ENCODE measurements at places on chromosomes 2 and 18. TPM values are rescaled to one million over a fixed set of nuclear protein-coding genes. Genes with fewer than 3 reads are reported as not detected.

The BMP10 gene
- 0.15 TPM for total RNA-seq

The ABCG5 gene
- not detected for total RNA-seq

The KLHL14 gene
- total RNA-seq: not detected

DNA sequence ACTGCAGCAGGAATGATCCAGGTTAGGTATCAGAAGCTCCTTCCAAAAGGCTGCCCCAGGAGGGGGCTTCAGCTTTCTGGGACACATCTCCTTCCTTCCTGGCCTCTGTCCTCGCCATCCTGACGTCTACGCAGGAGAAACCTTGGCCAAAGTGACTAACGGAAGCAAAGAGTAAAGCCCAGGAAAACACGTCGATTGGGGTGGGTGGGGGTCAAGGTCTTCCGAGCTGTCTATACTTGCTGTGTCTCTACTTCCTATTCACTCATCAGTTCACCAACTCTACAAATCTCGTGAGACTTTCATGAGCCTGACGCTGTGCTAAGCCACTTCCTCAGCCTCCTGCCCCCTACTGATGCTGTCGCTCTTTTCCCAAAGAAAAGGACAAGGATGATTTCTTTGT lies 212.6 kb downstream of the TNS1 start:
- H3K4me1 ChIP-seq: peaks cover 49% of the 10 kb centered on the region
- H3K4me3 ChIP-seq: no peak overlapping the region
- peaks cover 7% of the 10 kb centered on the region for H3K36me3 ChIP-seq

The C2orf92 gene
- 1.9 TPM for total RNA-seq

The WBP1 gene
- total RNA-seq: 42.4 TPM

DNA sequence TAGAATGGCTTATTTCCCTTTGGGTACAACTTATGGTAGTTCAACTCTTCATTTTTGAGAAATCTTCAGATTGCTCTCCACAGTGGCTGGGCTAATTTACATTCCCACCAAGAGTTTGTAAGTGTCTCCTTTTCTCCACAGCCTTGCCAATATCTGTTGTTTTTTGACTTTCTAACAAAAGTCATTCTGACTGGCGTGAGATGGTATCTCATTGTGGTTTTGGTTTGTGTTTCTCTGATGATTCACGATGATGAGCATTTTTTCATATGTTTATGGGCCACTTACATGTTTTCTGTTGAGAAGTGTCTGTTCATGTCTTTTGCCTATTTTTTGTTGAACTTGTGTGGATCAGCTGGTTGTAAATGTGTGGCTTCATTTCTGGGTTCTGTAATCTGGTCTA lies 871.0 kb downstream of the EPHA4 start:
- no peaks in the 10 kb centered on the region for H3K36me3 ChIP-seq
- no peak overlapping the region for H3K27ac ChIP-seq
- no peak for DNase-seq
- H3K4me1 ChIP-seq: no peaks in the 10 kb centered on the region

DNA sequence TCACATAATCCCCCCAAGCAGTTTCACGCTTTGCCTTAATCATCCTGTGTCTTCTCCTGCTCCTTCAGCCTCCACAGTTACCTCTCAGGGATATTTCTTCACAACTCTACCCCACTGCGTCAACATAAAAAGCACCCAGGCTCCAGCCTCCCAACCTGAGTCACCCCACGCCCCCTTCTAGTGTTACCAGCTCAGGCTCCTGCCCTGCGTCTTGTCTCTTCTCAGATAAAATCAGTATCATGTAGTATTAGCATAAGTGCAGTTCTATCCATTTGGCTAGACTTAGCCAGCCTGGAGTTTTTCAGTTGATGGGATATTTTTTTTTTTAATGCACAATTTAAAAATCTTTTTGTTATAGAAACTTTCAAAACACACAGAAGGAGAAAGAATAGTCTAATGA lies 9.6 kb upstream of the PELI1 start:
- no peak overlapping the region for H3K4me3 ChIP-seq
- H3K4me1 ChIP-seq: peaks cover 4% of the 10 kb centered on the region
- H3K27me3 ChIP-seq: no peaks in the 10 kb centered on the region
- no peak overlapping the region for H3K27ac ChIP-seq
- H3K36me3 ChIP-seq: no peaks in the 10 kb centered on the region
- no peak for DNase-seq

GRCh38 chr2:201532686-201533304 lies 81.3 kb downstream of the STRADB start:
- no peaks in the 10 kb centered on the region for H3K27me3 ChIP-seq
- H3K27ac ChIP-seq: no peak overlapping the region
- H3K4me3 ChIP-seq: no peak overlapping the region

DNA sequence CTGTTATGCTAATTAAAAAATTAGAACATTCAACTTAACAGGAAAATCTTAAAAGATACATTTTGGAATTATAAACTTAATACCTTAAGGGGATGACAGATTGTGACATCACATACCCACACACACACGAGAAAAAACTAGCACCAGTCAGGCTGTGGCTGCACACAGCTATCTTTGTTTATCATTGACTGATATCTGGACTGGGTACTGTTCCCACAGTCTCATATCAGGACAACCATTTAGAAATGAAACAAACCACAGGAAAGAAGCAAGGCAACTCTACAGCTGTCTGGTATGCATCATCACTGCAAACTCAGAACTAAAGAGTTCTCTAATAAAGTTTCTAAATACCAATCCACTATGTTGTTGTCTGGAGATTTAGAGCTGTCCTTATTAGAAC lies 210.9 kb upstream of the SMAD7 start:
- no peak overlapping the region for H3K4me3 ChIP-seq
- no peaks in the 10 kb centered on the region for H3K27me3 ChIP-seq
- H3K4me1 ChIP-seq: no peaks in the 10 kb centered on the region
- DNase-seq: no peak

The MXD1 gene
- total RNA-seq: 9.2 TPM

The ACMSD gene
- total RNA-seq: not detected

GRCh38 chr18:42914476-42914875 lies 201.0 kb downstream of the RIT2 start:
- H3K36me3 ChIP-seq: no peaks in the 10 kb centered on the region
- no peaks in the 10 kb centered on the region for H3K4me1 ChIP-seq
- H3K27me3 ChIP-seq: no peaks in the 10 kb centered on the region
- no peak for DNase-seq
- H3K4me3 ChIP-seq: no peak overlapping the region
- H3K27ac ChIP-seq: no peak overlapping the region

The SPR gene
- total RNA-seq: 33.1 TPM

The IL36A gene
- not detected for total RNA-seq

The RALB gene
- 35.7 TPM for total RNA-seq

- no peak overlapping the region for H3K4me3 ChIP-seq
- peaks cover 3% of the 10 kb centered on the region for H3K4me1 ChIP-seq
- no peaks in the 10 kb centered on the region for H3K27me3 ChIP-seq
- H3K36me3 ChIP-seq: no peaks in the 10 kb centered on the region
- H3K27ac ChIP-seq: no peak overlapping the region
Observed at GRCh38 chr2:236970656-236971010, 115.1 kb upstream of the COPS8 start.

The GAREM2 gene
- total RNA-seq: 3.7 TPM

DNA sequence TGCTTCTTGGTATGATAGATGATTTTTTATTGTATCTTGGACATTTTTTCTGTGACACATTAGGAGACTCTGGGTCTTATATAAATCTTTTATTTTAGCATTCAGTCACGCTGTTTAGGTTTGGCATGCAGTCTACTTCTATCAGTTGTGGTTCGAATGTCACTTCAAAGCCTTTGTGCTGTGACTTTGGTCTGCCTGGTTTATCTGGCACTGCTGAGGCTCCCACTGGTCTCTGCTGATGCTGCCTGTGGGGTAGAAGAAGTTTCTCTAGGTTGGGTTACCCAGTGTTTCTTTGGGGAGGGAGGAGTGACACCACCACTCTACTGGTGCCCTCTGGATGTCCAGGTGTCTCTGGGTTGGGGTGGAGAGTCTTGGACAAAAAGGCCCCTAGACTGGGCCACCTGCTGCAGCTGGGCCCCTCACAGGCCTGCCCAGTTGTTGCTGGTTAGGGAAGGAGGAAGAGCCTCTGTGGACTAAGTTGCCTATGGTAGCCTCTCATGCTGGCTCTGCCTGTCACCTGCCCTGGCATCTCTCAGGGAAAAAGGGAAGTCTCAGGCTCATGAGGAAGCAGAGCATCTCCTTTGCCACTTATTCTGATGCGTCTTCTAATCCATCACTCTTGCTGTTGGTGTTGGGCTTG lies 115.4 kb upstream of the HS6ST1 start:
- H3K36me3 ChIP-seq: no peaks in the 10 kb centered on the region
- H3K4me3 ChIP-seq: no peak overlapping the region
- no peaks in the 10 kb centered on the region for H3K27me3 ChIP-seq
- DNase-seq: no peak
- no peak overlapping the region for H3K27ac ChIP-seq

The TMEM247 gene
- not detected for total RNA-seq

DNA sequence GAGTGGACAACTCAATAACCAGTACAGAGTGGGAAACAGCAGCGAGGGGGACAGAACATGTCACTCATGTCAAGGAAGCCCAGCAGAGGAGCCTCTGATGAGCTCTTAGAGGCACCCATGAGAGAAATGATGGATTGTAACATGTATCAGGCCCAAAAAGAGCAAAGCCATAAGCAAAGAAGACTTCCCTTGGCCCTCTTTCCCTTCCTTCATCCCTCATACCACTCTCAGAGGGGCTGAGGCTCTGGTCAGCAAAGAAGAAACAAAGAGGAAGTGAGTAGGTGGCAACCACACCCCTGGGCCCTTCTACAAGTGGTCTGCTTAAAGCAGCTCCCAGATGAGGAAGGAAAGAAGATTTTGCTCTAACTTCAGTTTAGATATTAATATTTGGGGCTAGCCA lies 112.8 kb downstream of the CDC42EP3 start:
- no peaks in the 10 kb centered on the region for H3K27me3 ChIP-seq
- H3K4me3 ChIP-seq: no peak overlapping the region
- peak; percentile 54 for DNase-seq
- H3K36me3 ChIP-seq: no peaks in the 10 kb centered on the region

The CRYGD gene
- not detected for total RNA-seq

DNA sequence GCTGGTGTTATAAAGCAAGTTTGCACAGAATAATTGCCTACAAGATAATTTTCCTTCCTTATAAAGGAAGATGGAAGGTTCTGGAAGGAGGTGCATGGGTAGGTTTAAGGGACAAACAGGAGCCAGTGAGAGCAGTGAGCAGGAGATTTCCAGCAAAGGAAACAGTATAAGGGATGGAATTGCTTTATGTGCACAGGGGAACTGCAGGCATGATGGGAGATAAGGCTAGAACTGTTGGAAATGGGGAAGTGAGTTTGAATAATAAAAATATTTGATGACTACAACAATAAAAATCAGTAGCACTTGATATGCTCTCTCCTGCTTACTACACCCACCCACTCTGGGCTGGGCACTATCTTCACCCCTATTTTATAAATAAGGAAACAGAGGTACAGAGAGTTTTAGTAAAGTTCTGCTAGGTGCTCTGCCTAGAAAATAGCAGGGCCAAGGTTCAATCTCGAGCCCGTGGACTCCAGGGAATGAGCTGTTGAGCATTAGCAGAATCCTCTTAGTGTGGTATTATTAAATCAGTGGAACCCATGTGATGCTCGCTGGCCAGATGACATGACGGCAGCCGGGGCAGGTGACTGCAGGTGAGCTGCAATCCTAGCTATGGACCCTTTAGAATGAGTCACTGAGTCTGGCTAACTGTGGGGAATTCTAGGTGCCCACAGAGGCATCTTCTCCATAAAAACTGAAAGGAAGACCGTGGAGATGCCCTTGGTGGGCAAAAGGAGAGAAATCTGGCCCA lies 302.5 kb downstream of the PIEZO2 start:
- no peaks in the 10 kb centered on the region for H3K36me3 ChIP-seq
- DNase-seq: no peak
- no peaks in the 10 kb centered on the region for H3K4me1 ChIP-seq
- no peaks in the 10 kb centered on the region for H3K27me3 ChIP-seq

- no peaks in the 10 kb centered on the region for H3K27me3 ChIP-seq
- H3K27ac ChIP-seq: no peak overlapping the region
- no peaks in the 10 kb centered on the region for H3K36me3 ChIP-seq
- H3K4me1 ChIP-seq: no peaks in the 10 kb centered on the region
- DNase-seq: no peak
- H3K4me3 ChIP-seq: no peak overlapping the region
Observed at GRCh38 chr2:189203177-189203799, 23.7 kb upstream of the COL5A2 start.

DNA sequence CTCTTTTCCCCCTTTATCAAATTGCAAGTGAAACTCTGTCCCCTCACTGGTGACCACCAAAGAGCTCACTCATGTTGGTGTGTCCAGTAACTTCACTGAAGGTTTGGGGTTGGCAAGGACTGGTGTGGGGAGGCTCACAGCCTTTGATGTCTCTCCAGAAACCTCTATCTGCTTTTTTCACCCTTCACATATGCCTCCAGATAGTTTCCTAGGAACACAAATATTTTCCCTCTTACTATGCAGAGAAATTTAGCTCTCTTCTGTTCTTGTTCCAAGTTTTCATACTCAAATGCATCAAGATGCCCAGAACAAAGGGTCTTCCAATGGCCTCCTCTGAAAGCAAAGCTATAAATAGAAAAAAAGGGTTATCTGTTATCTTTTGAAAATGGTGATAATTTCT lies 20.7 kb downstream of the DTNA start:
- H3K36me3 ChIP-seq: no peaks in the 10 kb centered on the region
- no peak for DNase-seq
- no peak overlapping the region for H3K4me3 ChIP-seq
- no peaks in the 10 kb centered on the region for H3K4me1 ChIP-seq
- peak overlapping the region; percentile 69 for H3K27ac ChIP-seq
- no peaks in the 10 kb centered on the region for H3K27me3 ChIP-seq

DNA sequence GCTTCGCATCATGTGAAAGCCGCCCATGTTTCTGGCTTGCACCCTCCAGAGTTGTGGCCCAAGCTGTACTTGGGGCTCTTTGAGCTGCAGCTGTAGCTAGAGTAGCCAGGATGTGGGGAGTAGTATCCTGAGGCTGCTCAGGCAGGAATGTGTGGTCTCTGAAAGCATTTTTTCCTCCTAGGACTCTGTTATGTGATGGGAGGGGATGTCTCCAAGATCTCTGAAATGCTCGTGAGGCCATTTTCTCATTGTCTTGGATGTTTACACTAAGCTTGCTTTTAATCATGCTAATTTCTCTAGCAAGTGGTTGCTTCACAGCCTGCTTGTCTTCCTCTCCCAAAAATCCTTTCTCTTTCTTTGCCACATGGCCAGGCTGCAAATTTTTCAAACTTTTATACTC lies 687.6 kb downstream of the DCDC2C start:
- no peaks in the 10 kb centered on the region for H3K27me3 ChIP-seq
- no peak overlapping the region for H3K27ac ChIP-seq
- H3K36me3 ChIP-seq: no peaks in the 10 kb centered on the region
- no peak overlapping the region for H3K4me3 ChIP-seq

DNA sequence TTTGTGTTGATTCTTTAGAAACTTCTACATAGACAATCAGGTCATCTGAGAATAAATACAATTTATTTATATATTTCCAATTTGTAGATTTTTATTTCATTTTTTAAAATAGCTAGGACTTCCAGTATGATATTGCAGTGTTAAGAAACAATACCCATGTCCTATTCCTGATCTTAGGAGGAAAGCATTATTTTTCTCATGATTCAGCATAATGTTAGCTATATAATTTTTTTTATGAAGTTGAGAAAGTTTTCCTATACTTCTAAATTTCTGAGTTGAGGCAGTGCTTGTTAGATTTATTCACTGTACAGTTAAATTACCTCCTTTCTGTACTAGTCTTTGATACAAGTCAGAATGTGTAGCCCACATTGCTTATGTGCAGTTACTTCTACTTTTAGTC lies 595.7 kb upstream of the HS6ST1 start:
- H3K4me3 ChIP-seq: no peak overlapping the region
- H3K27ac ChIP-seq: no peak overlapping the region
- H3K27me3 ChIP-seq: no peaks in the 10 kb centered on the region
- no peaks in the 10 kb centered on the region for H3K36me3 ChIP-seq

All from heart left ventricle (tissue), 16 donors.